Gastrocnemius medialis (tissue), 4 donors: ENCODE measurements at places on chromosomes 1 and 21.

DNA sequence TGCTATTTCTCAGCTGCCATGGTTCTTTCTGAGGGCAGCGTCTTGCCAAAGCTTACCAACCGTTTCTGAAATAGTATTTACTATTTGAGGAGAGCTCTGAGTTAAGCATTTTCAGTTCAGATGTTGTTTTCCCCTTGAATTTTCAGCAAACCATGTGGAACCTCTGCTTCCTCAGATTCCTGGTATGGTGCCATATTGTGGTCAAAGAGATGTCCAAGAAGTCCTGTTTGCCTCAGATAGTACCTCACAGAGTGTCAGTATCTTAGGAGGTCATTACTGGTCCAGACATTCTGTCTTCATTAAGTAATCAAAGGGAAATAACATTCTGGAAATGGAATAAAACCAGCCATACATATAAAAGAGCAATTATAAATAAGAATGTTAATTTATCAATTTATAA lies 36.6 kb downstream of the VANGL2 start:
- DNase-seq, result no peak

- no peak for DNase-seq
These were observed 45.3 kb downstream of the PUM1 start for GRCh38 chr1:31020007-31020790.

DNA sequence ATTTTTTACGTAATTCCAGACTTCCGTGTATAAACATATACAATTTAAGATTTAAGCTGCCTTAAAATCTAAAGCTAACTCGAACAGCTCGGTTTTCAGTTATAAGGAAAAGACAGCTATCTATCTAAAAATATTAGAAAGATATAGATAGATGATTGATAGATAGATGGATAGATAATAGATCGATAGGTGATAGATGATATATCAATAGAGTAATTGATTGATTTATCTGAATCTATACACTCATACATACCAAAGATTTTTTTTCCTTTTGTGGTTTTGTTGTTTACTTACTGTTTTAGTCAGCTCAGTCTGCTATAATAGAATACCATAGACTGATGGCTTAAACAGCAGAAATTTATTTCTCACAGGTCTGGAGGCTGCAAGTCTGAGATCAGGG lies 278.5 kb upstream of the PLD5 start:
- DNase-seq, result no peak

DNA sequence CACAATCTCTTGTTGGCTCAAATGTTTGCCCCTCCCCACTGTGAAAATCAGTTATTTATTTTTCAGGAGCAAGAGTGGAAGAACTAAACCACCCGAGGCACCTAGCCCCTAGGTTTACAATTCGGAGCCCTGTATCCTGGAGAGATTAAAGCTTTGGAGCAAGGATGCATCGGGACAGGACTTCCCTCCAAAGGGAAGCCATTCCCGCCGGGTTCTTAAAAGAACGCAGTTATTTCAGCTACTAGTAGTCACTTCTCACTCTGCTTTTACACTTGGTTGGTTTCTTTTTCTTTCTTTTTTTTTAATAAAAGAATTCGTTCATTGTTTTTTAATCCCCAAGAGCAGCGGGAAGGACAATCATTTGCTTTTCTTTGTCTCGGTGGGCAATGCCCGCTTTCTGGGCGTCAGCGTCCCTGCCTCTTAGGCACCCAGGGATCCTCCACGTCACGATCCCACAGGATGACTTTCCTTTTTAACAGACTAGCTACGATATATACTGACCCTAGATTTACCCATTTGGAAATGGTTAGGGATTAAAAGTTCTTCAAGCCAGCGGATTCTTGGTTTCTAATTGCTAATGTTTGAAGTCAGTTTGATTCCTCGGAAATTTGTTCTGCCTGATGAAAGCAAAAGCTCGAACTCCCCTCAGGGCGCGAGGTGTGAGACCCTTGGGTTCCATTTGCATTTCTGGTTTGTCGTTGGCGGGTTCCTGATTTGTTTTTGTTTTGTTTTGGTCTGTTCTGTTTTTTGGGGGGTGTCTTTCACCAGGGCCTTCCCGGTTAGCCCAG lies 9.0 kb downstream of the TBX15 start:
- no peak for DNase-seq

DNA sequence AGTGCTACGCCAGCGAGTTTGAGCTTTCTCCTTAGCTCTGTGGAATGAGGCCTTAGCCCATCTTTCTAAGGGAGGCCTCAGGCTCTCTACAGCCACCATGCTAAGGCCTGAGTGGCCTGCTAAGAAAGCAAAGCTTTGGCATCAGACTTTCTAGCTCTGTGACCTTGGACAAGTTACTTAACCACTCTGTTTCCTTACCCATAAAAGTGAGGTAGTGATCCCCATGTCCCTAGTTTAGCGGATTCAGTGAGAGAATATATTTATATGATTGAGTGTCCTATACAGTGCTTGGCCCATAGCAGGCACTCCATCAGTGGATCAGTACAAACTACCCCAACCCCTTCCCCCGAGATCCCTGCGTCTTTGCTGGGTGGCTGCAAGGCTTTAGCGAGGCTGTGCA lies 4.0 kb downstream of the POGK start:
- DNase-seq, result no peak
